ENCODE measurements at places on chromosomes 4 and X. TPM values are rescaled to one million over a fixed set of nuclear protein-coding genes. Genes with fewer than 3 reads are reported as not detected.

- no peak for DNase-seq
These were observed 265.3 kb upstream of the GK2 start for GRCh38 chr4:79673377-79673776.

DNA sequence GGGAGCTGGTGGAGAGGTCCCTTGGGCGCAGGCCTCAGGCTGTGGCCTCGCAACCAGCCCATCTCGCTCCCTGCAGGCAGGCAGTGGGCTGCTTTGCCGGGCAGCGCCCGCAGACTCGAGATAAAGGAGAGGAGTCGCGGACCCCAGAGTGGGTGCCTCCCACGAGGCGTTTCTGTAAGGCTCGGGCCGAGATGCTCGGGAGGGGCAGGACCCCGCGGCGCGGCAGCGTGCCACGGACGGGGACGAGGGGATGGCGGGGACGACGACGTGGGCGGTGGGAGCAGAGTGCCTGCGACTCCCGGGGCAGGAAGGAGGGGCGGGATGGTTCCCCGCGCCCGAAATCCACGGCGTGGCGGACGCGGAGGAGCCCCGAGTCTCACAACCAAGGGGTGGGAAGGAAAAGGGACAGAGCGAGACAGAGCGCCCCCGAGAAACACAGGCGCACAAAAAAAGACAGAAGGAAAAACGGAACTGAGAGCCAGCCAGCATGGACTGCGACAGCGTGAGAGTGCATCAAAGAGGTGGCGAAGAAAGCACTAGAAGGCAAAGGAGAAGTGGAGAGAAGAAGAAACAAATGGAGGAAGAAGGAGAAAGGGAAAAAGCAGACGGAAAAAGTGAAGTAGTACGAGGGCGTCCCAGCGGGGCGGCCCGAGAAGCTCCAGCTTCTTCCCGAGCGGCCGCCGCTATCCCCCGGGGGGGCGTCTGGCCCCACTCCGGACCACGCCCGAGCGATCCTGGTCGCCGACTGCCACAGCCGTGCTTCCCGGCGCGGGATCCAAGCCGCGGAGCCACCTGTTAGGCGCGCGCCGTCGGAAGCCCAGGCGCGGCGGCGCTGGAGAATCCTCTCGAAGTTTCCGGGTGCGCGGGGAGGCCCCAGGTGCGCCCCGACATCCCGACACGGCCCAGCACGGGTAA lies 1.5 kb downstream of the BEND4 start:
- no peak for DNase-seq

Gene DCTD
- total RNA-seq: 99.3 TPM

GRCh38 chrX:118510111-118510510 lies 14.5 kb downstream of the DOCK11 start:
- no peak for DNase-seq

GRCh38 chr4:30262379-30262778 lies 457.8 kb upstream of the PCDH7 start:
- DNase-seq: no peak

DNA sequence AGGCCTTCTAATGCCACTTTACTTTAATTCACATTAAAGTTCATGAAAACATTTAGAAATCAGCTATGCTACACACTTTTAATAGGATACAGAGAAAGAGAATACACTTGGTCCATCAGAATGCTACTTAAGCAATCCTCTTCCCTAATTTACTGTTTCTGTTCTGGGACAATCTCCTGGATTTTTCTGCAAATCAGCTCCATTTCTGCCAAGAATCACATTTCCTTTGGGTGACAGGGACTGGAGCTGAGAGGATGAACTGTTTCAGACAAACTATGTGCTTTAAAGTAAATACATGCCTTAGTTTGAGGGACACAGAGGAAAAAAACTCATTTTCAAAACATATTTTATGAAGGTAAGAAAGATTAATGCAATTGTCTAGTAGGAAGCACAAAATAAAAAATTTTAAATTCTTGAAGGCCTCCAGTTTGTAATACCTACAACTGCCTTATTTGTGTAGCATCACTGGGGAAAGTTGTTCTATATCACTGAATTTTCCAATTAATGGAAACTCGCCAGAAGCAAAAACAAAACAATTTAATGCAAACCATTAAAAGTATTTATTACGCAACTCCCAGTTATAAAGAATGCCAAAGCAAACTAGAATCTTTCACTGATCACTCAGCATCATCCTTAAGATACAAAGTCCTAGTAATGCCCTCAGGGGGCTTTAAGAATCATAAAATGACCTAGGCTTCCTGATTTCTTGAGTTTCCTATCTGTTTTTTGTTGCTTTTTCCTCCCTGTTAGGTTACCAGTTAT lies 36.3 kb downstream of the BCLAF3 start:
- no peak for DNase-seq

Gene STBD1
- 1.5 TPM for total RNA-seq

Gene DKC1
- 33.8 TPM for total RNA-seq

DNA sequence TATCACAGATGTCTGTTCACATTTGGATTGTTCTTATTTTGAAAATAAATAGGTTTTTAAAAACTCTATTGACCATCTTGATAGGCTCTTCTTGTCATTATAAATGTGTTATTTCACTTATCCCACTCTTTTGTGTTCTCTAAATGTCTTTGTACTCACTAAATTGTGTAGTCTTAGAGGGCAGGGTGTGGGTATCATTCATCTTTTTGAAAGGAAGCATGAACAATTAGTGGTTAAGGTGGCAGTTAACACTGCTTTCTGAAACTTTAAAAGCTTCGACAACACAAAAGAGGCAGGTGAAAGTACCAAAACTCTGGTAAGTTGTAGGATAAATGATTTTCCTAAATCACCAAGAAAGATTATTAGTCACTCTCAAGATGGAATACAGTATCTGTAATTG lies 83.2 kb downstream of the IL15 start:
- DNase-seq: no peak

Gene DDX53
- not detected for total RNA-seq

Gene NXF2B
- total RNA-seq: not detected

- peak; percentile 22 for DNase-seq
These were observed 20.1 kb downstream of the SLC7A11 start for GRCh38 chr4:138222046-138222445.
